ENCODE measurements at places on chromosomes 16 and 17.

DNA sequence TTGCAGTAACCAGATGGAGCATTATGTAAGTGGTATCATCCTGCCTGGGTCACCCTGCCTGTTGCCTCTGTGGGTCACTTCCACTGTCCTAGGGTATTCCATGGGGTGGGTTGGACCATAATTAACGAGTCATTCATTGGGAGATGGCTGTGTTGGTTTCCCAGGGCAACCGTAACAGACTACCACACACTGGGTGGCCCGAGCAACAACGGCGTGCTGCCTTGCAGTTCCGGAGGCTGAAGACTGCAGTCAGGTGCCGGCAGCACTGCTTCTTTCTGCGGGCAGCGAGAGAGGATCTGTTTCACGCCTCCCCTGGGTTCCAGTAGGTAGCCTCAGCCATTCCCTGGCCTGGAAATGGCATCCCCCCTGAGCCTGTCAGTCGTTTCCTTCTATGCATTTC, 28.9 kb upstream of the CMIP start:
- peak; percentile 91 for DNase-seq

DNA sequence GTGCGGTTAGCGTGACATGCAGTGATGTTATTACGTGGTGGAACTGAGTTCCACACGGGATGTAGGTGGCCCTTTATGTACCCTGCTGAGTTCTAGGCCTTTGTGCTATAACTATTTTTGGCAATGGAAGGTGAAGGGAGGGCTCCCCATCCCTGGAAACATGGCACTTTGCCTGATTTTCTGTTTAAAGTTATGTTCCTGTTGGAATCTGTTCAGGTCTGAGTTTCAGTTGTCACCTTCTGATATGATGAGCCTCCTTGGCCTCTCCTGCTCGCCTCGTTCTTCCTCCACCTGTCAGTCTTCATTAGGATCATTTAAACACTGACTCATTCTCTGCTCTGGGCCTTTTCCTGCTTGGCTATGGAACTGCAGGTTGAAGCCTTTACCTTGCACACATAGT, 200.6 kb downstream of the FTO start:
- DNase-seq: no peak

- peak; percentile 20 for DNase-seq
These were observed 9.6 kb upstream of the WNT9B start for GRCh38 chr17:46841561-46842379.

DNA sequence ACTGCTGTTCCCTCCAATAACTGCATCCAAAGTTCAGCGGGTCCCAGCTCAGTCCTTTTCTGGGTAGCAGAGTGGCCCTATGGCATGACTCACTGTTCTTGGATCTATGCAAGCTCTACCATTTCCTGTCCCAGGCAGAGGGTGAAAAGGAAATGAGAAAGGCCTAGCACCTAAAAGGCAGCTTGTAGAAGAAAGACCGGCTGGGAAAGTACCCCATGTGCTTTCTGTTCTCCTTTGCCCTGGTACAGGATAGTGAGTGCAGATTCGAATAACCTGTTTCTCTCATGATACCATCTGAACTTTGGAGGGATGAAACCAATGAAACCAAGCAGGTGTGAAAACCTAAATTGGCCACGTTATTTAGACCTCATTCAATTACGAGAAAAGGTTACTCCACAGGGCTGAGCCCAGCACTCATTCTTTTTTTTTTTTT, 12.7 kb upstream of the HASPIN start:
- DNase-seq: no peak

GRCh38 chr17:79255456-79255855, 180.8 kb downstream of the ENGASE start:
- DNase-seq: no peak

DNA sequence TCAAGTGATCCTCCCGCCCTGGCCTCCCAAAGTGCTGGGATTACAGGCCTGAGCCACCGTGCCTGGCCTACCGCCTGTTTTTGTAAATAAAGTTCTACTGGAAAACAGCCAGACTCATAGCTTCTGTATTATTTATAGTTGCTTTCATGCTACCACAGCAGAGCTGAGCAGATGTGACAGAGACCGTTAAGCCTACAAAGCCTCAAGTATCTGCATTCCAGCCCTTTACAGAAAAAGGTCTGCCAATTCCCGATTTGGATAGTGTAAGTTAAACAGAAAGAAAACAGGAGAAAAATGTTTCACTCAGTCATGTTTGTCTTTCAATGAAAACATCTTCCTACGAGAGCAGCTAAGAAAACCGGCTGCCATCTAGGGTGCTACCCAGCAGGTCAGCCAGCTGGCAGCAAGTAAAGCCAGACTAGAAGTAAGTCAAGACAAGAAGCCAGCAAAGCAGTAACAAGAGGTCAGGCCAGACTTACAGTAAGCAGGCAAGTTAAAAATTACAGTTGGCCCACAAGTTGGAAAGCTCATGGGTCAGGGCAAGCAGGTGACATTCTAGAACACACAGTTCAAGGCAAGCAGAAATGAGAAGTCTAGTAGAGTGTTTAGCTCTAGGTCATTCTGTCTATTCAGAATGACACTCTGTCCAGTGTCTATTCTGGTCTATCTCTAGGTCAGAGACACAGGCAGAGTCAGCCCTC, 17.7 kb downstream of the NCBP3 start:
- DNase-seq: no peak

DNA sequence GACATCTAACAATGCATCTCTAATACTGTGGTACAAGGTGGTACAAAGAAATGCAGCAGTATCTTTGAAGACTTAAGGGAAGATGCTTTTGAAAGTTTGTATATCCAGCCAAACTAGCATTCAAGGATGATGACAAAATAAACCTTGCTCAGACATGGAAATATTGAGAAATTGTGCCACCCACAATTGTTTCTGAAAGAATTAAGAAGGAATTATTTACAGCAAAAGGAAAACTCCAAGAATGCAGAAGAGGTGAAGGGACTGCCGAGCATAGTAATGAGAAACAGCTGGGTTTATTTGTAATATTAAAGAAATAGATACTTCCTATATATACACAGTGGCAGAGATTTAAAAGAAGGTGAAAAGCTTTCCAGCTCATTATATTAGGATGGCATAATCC, 29.5 kb downstream of the PMFBP1 start:
- no peak for DNase-seq

DNA sequence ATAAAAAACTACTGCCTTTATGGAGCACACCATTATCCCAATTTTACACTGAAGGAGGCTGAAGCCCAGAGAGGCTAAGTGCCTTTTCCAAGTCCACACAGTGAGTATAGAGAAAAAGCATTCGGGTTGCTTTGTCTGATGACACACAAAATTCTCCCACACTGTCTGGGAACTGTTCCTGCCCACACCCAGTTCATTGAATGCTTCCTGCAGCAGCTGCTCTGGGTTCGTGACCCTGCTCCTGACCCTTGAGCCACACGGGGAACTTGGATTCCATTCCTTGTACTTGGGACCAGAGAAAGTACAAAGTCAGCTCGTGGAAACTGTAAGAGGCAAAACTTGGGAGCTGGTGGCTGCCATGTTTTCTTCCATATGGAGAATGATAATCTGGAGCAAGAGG, 57.9 kb downstream of the AKAP1 start:
- no peak for DNase-seq

GRCh38 chr16:47486856-47487255, 25.7 kb downstream of the PHKB start:
- no peak for DNase-seq

GRCh38 chr16:64122177-64122576, 999.7 kb downstream of the CDH11 start:
- no peak for DNase-seq

- peak; percentile 84 for DNase-seq
These were observed at the start of gene TRIM65 for GRCh38 chr17:75896415-75897159. TSS of gene TRIM65 (minus strand) at chr17:75896951. CDS start at chr17:75896937, 14 bp downstream.

DNA sequence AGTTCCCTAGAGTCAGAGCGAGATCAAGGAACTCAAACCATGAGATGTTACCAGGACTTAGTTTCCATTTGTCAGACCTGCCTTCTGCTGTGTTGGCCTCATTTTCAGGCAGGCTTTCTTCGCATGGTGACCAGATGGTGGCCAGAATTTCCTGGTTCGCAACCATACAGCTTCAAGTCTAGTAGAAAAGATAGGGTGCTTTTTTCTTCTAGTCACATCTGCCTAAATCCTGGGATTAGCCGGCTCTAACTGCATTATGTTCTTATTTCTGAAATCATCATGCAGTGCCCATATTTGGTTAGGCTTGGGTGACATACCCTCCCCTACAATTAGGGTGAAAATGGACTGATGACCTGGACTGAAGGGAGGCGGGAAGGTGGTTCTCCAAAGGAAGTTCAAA, 131.5 kb downstream of the SHISA9 start:
- no peak for DNase-seq

GRCh38 chr17:82495844-82496528, 23.5 kb upstream of the FOXK2 start:
- no peak for DNase-seq

DNA sequence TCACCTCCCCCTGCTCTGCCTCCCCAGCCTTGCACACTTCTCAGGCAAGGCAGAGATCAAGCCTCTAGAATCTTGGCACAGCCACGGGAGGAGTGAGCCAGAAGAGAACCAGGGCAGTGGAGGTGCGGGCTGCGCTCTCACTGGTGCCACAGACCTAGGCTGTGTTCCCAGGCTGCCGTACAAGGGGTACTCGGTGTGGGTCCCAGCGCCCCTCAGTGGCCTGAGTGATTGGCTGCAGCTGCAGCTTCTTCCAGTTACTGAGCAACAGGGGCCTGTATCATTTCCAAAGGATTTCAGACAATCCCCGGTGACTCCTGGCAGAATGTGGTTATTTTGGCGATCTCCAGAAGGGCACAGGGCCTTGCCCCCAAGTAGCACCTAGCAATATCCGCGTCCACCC, 1852.1 kb downstream of the TP53TG3F start:
- no peak for DNase-seq

DNA sequence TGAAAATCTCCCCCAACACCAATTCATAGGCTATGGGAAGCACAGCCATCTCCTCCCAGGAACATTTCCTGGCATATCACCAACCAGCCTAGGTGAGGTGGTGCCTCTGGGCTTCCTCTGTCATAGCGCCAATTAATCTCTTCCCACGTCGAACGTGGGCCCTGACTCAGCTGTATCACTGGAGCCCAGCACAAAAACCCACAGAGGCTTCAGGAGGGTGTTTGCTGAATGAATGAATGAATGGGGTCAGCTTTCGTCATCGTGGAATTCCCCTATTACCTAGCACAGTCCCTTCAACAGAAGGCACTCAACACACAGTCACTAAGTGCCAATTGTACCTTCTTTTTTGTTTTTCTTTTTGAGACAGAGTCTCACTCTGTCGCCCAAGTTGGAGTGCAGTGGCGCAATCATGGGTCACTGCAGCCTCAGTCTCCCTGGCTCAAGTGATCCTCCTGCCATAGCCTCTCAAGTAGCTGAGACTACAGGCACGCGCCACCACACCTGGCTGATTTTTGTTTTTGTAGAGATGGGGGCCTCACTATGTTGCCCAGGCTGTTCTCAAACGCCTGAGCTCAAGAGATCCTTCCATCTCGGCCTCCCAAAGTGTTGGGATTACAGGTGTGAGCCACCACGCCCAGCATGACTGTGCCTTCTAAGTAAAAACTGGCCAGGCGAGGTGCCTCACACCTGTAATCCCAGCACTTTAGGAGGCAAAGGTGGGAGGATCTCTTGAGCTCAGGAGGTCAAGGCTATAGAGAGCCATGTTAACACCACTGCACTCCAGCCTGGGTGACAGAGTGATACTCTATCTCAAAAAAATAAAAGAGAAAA, 4.1 kb downstream of the ZNF688 start:
- DNase-seq: no peak

DNA sequence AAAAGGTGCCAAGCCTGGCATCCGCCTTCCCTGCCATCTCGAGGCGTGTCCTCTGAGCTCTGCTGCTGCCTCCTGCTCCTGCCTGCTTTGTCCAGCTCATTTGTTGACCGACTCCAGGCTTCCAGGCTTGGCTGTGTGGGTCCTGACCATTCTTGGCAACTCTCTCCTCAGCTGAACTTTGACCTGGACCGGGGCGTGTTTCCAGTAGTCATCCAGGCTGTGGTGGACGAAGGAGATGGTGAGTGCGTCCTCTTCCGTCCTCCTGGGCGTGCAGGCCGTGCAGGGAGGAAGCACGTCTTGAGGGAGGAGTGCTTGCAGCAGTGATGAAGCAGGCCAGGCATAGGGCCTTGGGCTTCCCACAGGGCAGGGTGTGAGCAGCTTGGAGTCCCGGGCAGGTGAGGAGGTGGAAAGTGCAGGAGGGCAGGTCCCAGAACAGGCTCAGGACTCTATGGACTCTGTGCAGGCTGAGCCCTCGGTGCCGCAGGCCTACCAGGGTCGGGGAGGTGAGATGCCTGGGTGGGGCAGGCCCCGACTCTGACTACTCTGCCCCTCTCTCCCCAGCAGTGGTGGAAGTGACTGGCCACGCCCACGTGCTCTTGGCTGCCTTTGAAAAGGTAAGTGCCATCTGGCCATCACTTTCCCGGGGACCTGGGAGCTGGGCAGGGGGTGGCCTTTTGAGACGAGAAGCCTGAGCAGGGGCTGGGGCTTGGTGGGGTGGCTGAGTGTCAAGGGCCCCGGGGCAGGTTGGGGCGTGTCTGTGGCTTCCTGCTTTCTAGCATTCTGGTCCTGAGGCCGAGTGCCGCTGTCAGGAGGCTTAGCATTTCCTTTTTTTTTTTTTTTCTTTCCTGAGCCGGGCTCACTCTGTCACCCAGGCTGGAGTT, 28.6 kb upstream of the NUDT16L1 start:
- DNase-seq: no peak

- DNase-seq: no peak
These were observed 121.8 kb upstream of the COX10 start for GRCh38 chr17:13947499-13947898.

- DNase-seq: no peak
These were observed 160.4 kb downstream of the KCNJ2 start for GRCh38 chr17:70329721-70330120.

GRCh38 chr17:58763263-58763662, 7.6 kb downstream of the PPM1E start:
- DNase-seq: no peak

DNA sequence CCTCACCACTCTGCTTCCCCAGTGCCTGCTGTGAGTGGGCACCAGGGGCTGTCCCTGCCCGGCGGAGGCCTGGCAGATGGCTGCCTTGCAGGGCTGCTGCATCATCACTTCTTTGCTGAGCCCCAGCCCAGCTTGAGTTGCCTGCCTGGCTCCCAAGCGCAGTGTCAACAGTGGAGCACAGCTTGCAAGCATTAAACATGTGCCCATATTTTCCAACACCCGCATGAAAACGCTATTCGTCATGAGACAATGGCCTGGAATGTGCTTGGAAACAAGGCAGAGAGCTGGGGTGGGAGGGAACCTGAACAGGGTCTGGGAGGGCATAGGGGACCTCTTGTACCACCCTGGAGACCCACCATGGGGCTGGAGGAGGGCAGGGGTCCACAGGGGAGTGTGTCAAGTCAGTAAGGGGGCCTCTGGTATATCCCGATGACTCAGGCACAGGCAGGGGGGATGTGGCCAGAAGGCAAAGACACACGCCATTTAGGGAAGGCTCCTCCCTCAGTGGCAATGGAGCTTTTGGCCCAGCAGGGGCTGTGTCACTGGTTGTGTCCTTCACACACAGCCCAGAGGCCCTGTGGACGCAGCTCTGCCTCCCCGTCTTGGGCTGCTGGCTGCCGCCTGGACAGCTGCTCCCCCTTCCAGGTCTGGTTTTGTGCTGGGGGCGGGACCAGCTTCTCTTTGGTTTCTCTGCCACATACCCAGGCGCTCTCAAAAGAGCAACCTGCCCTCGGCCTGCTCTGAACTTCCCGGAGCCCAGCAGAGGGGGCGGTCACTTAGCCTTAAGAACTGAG, 17.4 kb upstream of the MTSS2 start:
- DNase-seq: peak; percentile 80

- DNase-seq: no peak
These were observed 11.1 kb upstream of the ATP2C2 start for GRCh38 chr16:84357191-84357651.
